ENCODE measurements at places on chromosomes 1 and 21. TPM values are rescaled to one million over a fixed set of nuclear protein-coding genes. Genes with fewer than 3 reads are reported as not detected.

GRCh38 chr21:42578761-42579415, 65.2 kb downstream of the SLC37A1 start:
- peaks cover 33% of the 10 kb centered on the region for H3K36me3 ChIP-seq
- DNase-seq: no peak
- H3K4me3 ChIP-seq: no peak overlapping the region
- peaks cover 4% of the 10 kb centered on the region for H3K4me1 ChIP-seq
- H3K27me3 ChIP-seq: no peaks in the 10 kb centered on the region
- H3K27ac ChIP-seq: no peak overlapping the region

- H3K4me3 ChIP-seq: no peak overlapping the region
- no peak overlapping the region for H3K27ac ChIP-seq
- H3K4me1 ChIP-seq: peaks cover 48% of the 10 kb centered on the region
- no peaks in the 10 kb centered on the region for H3K27me3 ChIP-seq
- no peaks in the 10 kb centered on the region for H3K36me3 ChIP-seq
Observed at GRCh38 chr1:207872621-207873020, 38.3 kb downstream of the CD34 start.

DNA sequence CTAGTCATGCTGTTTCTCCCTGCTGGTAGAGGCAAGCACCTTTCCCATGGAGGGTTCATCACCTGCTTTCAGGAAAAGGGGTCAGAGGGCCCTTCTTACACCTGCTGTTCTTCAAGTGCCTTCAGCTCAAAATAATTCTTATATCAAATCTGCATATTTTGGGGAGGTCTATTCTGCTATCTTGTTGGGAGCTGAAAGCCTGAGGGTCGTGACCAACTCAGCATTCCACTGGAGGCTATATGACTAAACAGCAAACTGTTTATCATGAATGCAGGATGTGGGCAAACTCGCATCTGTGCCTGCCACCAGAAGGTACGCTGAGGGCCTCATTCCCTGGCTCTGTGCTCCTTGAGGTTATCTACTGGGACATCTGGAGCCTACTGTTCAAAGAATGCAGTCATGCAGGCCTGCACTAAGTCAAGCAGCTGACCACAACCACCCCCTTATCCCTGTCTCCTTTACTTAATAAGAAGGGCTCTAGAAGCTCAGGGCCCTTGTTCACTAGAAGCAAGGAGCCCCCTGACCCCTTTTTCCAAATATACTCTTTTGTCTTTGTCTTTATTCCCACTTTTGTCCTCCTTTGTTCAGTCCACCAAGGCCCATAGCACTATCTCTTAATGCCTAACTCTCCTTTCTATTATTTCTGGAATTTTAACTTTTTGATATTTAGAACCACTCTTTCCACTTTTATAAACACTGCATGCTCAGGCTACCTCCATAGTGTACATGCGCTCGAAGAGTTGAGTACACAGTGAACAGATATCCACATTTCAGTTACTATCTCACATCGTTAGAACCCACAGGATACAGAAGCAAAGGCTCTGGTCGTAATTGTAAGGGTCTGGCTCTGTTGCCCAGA, 4.5 kb upstream of the TRIM17 start:
- DNase-seq: no peak
- H3K27me3 ChIP-seq: peaks cover 33% of the 10 kb centered on the region
- no peak overlapping the region for H3K27ac ChIP-seq
- H3K4me3 ChIP-seq: no peak overlapping the region

- peak; percentile 49 for DNase-seq
- peak overlapping the region; percentile 78 for H3K4me3 ChIP-seq
- H3K4me1 ChIP-seq: peaks cover 6% of the 10 kb centered on the region
- peak overlapping the region; percentile 87 for H3K27ac ChIP-seq
- H3K27me3 ChIP-seq: no peaks in the 10 kb centered on the region
- no peaks in the 10 kb centered on the region for H3K36me3 ChIP-seq
Observed at GRCh38 chr21:43866260-43866629, 1.2 kb downstream of the AGPAT3 start.

DNA sequence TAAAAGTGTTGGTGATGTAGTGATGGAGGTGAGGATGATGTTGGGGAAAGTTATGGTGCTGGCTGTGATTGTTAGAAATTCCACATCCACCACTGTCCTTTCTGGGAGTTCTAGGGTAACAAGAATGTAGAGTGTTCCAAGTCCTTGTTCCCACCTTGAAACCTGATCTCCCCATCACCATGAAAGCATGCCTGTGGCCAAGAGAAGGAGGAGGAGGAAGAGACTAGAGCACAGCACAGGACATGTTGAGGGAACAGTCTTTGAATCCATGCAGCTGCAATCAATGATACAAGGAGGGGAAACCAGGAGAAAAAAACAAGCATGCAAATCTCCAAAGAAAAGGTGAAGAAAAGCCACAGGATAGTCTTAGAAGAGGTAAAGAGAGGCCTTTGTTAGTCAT, 45.9 kb upstream of the ARTN start:
- no peaks in the 10 kb centered on the region for H3K4me1 ChIP-seq
- no peak overlapping the region for H3K27ac ChIP-seq
- no peak for DNase-seq
- H3K27me3 ChIP-seq: no peaks in the 10 kb centered on the region

GRCh38 chr1:20440785-20441200, 45.2 kb downstream of the CAMK2N1 start:
- no peak overlapping the region for H3K27ac ChIP-seq
- no peaks in the 10 kb centered on the region for H3K36me3 ChIP-seq
- peaks cover 32% of the 10 kb centered on the region for H3K27me3 ChIP-seq
- no peak overlapping the region for H3K4me3 ChIP-seq
- DNase-seq: no peak

- no peak overlapping the region for H3K4me3 ChIP-seq
- peak overlapping the region; percentile 35 for H3K27ac ChIP-seq
- H3K4me1 ChIP-seq: no peaks in the 10 kb centered on the region
- DNase-seq: no peak
- peaks cover 16% of the 10 kb centered on the region for H3K36me3 ChIP-seq
- no peaks in the 10 kb centered on the region for H3K27me3 ChIP-seq
Observed at GRCh38 chr1:35860696-35861095, 22.3 kb upstream of the AGO1 start.

DNA sequence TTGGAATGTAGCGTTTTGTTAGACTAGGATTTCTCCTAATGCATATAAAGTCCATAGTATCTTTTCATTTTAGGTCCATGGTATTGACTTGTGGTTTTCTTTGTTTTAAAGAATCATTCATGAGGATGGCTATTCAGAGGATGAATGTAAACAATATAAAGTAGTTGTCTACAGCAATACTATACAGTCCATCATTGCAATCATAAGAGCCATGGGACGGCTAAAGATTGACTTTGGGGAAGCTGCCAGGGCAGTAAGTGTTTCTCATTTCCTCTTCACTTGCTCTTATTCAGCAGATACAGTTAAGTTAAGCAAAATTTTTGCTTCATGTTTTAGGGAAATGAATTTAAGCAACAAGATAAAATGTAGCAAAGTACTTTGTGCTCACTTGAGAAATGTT, 25.4 kb downstream of the GNAI3 start:
- H3K36me3 ChIP-seq: no peaks in the 10 kb centered on the region
- DNase-seq: no peak
- H3K27me3 ChIP-seq: no peaks in the 10 kb centered on the region
- peaks cover 71% of the 10 kb centered on the region for H3K4me1 ChIP-seq
- H3K27ac ChIP-seq: no peak overlapping the region

DNA sequence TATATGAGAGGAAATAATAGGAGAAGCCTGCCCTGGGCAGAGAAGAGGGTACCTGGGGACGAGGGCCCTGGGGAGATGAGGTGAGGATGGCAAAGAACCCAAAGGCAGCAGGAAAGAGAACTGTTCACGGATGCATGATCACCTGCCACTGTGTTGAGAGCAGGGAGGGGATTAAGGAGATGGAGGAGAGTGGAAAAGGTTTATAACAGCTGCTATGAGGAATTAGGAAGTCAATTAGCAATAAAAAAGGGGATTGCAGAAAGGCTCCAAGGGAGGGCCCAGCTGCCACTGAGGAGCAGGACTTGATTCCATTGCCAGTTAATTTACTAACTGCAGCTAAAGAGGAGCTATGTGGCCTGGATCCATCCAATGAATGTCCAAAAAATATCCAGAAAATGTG, 61.1 kb downstream of the GFI1 start:
- H3K36me3 ChIP-seq: no peaks in the 10 kb centered on the region
- no peaks in the 10 kb centered on the region for H3K27me3 ChIP-seq
- no peak overlapping the region for H3K4me3 ChIP-seq

GRCh38 chr1:10621906-10622305, 147.2 kb downstream of the PEX14 start:
- no peak overlapping the region for H3K27ac ChIP-seq
- no peak for DNase-seq
- no peak overlapping the region for H3K4me3 ChIP-seq
- H3K27me3 ChIP-seq: no peaks in the 10 kb centered on the region

- H3K27me3 ChIP-seq: no peaks in the 10 kb centered on the region
- no peaks in the 10 kb centered on the region for H3K4me1 ChIP-seq
- no peaks in the 10 kb centered on the region for H3K36me3 ChIP-seq
Observed at GRCh38 chr1:66693856-66694255, 58.4 kb upstream of the DYNLT5 start.

- H3K27me3 ChIP-seq: no peaks in the 10 kb centered on the region
- H3K4me3 ChIP-seq: no peak overlapping the region
- no peak overlapping the region for H3K27ac ChIP-seq
Observed at GRCh38 chr21:31111093-31111492, 72.8 kb upstream of the KRTAP19-8 start.

GRCh38 chr1:66388913-66389312, 145.0 kb upstream of the SGIP1 start:
- no peaks in the 10 kb centered on the region for H3K36me3 ChIP-seq
- H3K27ac ChIP-seq: no peak overlapping the region
- H3K4me1 ChIP-seq: peaks cover 10% of the 10 kb centered on the region

DNA sequence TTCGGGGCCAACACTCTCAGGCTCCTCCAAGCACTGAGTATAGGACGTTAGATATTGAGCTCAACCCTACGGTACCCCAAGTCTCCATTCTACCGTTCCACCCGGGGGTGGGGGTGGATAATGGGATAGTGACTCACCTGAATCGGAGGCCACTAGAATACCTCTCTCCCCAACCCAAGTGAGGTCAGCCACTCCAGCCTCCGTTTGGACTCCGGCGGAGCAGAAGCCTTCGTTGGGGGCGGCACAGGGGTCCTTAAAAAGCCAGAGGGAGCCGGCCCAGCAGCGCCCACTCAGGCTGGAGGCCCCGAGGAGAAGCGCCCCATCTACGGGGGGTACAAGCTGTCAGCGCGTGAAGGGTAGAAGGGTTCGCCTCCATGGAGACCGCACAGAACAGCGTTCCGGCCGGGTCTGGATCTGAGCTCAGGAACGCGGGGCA, 556 bp downstream of the WDR77 start:
- peak overlapping the region; percentile 86 for H3K27ac ChIP-seq
- peaks cover 38% of the 10 kb centered on the region for H3K36me3 ChIP-seq
- H3K4me1 ChIP-seq: peaks cover 59% of the 10 kb centered on the region
- peak overlapping the region; percentile 90 for H3K4me3 ChIP-seq

GRCh38 chr1:2053217-2053616, 3.0 kb downstream of the PRKCZ start:
- DNase-seq: no peak
- no peak overlapping the region for H3K4me3 ChIP-seq
- H3K27ac ChIP-seq: no peak overlapping the region
- H3K4me1 ChIP-seq: peaks cover 19% of the 10 kb centered on the region

DNA sequence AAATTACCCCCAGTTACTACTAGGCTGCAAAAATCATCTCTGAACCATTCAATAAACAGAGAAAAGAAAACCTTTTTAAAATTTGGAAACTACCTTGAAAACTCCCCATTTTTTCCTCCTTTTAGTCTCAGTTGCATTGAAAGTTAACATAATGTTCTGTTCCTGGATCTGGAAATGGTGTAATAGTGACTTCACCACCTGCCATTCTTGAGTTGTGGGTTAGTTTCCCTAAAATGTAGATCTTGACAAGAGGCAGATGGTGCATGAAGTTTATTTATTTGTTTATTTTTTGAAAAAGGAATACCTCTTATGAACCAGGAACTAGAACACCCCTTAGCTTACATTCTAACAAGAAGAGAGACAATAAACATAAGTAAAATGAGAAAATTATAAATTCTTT, 72.8 kb downstream of the ATF6 start:
- no peaks in the 10 kb centered on the region for H3K36me3 ChIP-seq
- no peaks in the 10 kb centered on the region for H3K27me3 ChIP-seq
- DNase-seq: no peak
- no peak overlapping the region for H3K27ac ChIP-seq
- H3K4me1 ChIP-seq: no peaks in the 10 kb centered on the region
- H3K4me3 ChIP-seq: no peak overlapping the region

DNA sequence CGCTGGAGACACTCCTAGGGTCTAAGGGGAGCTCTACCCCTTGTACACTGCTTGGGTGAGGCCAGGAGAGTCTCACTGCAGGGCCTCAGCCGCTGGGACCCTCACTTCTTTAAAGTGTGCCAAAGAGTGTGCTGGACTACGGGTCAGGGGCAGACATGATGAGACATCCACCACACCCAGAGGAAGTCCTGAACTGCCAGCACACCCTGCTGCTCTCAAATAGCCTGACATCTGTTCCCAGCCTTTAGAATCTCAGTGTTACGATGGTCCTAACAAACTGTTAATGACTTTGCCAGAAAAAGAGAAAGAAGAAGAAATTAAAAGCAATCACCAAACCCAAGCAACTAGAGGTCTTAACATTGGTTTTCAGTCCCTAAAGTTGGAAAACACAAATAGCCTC, 49.0 kb downstream of the MRPL37 start:
- no peaks in the 10 kb centered on the region for H3K4me1 ChIP-seq
- no peak overlapping the region for H3K27ac ChIP-seq
- H3K27me3 ChIP-seq: no peaks in the 10 kb centered on the region

DNA sequence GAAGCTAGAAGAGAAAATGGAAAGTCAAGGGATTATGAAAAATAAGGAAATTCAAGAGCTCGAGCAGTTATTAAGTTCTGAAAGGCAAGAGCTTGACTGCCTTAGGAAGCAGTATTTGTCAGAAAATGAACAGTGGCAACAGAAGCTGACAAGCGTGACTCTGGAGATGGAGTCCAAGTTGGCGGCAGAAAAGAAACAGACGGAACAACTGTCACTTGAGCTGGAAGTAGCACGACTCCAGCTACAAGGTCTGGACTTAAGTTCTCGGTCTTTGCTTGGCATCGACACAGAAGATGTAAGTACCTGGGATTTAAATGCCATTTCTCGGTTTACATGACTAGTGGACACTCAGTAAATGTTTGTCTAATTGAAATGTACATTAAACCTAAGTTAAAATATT, 40.0 kb downstream of the CENPF start:
- H3K4me1 ChIP-seq: no peaks in the 10 kb centered on the region
- no peak for DNase-seq
- no peak overlapping the region for H3K27ac ChIP-seq
- H3K27me3 ChIP-seq: no peaks in the 10 kb centered on the region
- peaks cover 18% of the 10 kb centered on the region for H3K36me3 ChIP-seq

- H3K4me3 ChIP-seq: no peak overlapping the region
- no peak for DNase-seq
- H3K4me1 ChIP-seq: no peaks in the 10 kb centered on the region
Observed at GRCh38 chr1:84862810-84863251, 30.2 kb downstream of the LPAR3 start.

- no peaks in the 10 kb centered on the region for H3K27me3 ChIP-seq
- H3K27ac ChIP-seq: no peak overlapping the region
- H3K4me3 ChIP-seq: no peak overlapping the region
Observed at GRCh38 chr1:85371021-85371420, 93.9 kb downstream of the DDAH1 start.

Gene POFUT2
- 44.2 TPM for polyA plus RNA-seq

Gene NHLH2
- not detected for polyA plus RNA-seq

Gene IRF6
- 22.4 TPM for polyA plus RNA-seq

Gene KIRREL1
- 54.7 TPM for polyA plus RNA-seq

Gene RGS18
- 3.7 TPM for polyA plus RNA-seq

Gene TNFSF4
- polyA plus RNA-seq: 1.6 TPM

Gene SOD1
- 211 TPM for polyA plus RNA-seq

Gene SMIM1
- 4.1 TPM for polyA plus RNA-seq

Gene HOOK1
- 29.8 TPM for polyA plus RNA-seq

Gene NKAIN1
- 2.9 TPM for polyA plus RNA-seq

Gene FCER1G
- polyA plus RNA-seq: 14.6 TPM

Gene CYP4Z1
- 0.43 TPM for polyA plus RNA-seq
